ENCODE measurements at places on chromosomes 5 and 9. TPM values are rescaled to one million over a fixed set of nuclear protein-coding genes. Genes with fewer than 3 reads are reported as not detected.
A peak's percentile ranks its signal among the peaks of the same experiment; 100 is the strongest.

KIF24 gene
- 0.46 TPM for total RNA-seq

DNA sequence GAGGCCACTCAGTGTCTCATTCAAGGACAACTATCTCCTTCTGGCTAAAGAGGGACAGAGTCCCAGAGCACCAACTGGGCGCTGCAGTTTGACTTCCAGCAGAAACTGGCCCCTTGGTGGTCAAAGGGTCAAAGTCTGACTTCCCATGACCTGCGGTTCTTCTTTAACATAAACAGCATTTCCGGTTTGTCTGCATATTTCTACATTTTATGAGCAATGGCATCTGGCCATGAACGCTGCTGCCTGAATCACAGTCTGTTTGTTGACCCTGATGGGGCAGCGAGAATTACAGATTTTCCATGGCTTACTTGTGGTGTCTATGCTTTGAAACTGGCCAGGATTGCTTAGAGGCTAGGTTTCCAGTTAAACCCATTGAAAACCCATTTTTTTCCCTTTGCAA lies 1.3 kb downstream of the TNFSF15 start:
- peaks cover 32% of the 10 kb centered on the region for H3K4me1 ChIP-seq
- H3K36me3 ChIP-seq = no peaks in the 10 kb centered on the region
- peak overlapping the region; percentile 36 for H3K4me3 ChIP-seq

GRCh38 chr5:36660397-36661049 lies 54.1 kb downstream of the SLC1A3 start:
- H3K4me3 ChIP-seq = no peak overlapping the region
- H3K4me1 ChIP-seq = peaks cover 17% of the 10 kb centered on the region
- H3K36me3 ChIP-seq = no peaks in the 10 kb centered on the region
- DNase-seq = no peak
- no peak overlapping the region for H3K27ac ChIP-seq
- H3K27me3 ChIP-seq = no peaks in the 10 kb centered on the region

DNA sequence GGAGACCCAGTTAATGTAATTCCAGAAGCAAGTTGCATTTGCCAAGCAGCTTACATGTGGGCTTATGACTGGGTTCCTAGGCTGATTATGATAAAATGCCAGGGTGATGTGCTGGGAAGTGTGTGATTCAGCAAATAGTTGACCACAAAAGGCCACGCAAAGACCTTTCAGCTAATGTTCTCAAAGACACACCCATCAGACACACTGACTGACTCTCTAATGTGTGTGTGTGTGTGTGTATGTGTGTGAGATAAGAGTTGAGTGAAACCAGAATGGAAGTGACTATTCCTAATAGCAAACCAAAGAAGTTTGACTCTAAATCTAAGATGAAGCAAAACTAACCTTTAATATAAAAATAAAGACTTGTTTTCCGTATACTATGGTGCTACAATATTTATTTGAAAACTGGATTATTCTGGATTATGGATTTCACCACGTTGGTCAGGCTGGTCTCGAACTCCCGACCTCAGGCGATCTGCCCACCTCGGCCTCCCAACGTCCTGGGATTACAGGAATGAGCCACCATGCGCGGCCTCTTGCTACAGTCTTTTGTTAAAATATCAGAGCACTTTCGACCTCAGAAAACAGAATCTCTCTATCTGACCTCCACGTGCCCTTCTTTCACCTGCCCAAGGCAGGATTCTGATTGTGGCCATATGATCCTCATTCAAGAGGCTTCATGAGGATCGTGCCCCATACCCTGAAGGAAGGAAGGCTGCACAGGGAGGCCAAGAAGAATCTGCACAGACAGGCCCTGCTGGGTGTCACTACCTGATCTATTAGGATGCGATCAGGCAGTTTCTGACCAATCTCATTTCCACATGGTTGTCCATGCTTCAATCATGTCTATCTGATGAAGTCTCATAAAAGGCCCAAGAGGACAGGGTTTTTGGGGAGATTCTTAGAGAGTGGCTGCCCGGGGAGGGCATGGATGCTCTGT lies 75.6 kb downstream of the USP20 start:
- H3K36me3 ChIP-seq = peaks cover 40% of the 10 kb centered on the region
- no peaks in the 10 kb centered on the region for H3K27me3 ChIP-seq
- H3K4me1 ChIP-seq = no peaks in the 10 kb centered on the region
- DNase-seq = no peak
- no peak overlapping the region for H3K4me3 ChIP-seq

DNA sequence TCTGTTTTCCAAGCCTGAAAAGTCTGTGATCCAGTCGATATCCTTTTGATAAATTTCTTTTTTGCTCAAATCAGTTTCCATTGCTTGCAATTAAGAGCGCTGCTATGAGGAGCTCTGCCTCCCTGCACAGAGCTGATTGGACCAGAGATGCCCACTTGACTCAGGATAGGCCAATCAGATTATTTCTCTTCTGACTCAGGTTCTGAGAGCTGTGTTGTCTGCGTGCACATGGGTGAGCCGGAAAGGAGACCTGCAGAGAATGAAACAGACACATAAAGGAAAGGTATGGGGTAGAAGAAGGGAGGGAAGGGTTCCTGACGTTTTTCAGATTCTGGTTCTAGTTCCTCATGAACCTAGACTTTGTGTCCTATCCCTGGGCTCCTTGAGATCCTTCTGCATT lies 15.8 kb upstream of the FABP6 start:
- no peaks in the 10 kb centered on the region for H3K4me1 ChIP-seq
- no peak for DNase-seq
- H3K27me3 ChIP-seq = no peaks in the 10 kb centered on the region
- no peak overlapping the region for H3K27ac ChIP-seq
- no peak overlapping the region for H3K4me3 ChIP-seq

All from upper lobe of right lung (tissue), 1 donor.